BJ (cell line): ENCODE measurements at places on chromosomes 11 and 22. TPM values are rescaled to one million over a fixed set of nuclear protein-coding genes. Genes with fewer than 3 reads are reported as not detected.

DNA sequence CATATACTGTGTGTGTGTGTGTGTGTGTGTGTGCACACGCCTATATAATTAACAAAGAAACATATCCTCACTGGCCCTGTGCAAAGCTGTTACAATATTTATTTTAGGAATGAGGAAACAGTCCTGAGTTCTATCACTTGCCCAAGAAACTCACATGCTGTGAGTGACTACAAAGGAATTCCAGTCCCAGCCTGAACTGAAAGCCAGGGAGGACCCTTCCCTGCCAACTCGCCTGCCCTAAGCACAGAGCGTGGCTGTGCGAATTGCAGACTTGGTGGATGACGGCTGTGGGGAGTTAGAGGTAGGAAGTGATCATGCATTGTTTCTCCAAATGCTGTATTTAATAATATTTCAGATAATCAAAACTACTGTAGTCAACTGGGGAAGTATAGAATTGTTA, 26.4 kb upstream of the CD5 start:
- no peak for DNase-seq

DNA sequence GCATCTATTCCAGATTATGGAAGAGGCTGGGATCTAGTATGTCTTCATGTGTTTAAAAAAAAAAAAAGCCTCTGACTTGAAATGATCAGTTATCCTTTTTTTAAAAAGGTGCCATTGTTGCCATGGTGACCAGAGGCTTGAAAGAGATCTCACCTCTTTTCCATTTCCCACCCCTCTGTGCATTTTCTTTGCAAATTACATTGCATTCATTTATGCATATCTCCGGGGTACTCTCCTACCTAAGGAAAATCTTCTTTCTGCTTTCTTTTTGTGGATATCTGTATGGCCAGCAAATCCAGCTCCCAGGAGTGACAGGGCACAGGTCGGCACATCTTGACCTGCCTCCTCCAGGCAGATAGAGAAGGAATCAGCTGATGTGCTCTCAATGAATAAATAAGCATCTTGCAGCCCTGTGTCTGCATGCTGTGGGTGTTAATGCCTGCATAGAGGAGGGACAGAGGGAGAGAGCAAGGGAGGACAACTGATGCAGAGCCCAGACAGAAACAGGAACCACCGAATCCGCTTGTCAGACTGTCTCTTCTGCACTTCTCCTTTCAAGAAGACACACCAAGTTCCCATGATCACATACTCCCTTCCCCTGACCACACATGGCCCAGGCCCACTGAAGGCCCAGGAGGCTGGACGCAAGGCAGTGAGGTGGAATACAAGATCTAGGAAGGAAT, 50.9 kb downstream of the CWC15 start:
- DNase-seq, result no peak

GRCh38 chr11:64170419-64170818, 4.5 kb upstream of the MACROD1 start:
- DNase-seq, result no peak

DNA sequence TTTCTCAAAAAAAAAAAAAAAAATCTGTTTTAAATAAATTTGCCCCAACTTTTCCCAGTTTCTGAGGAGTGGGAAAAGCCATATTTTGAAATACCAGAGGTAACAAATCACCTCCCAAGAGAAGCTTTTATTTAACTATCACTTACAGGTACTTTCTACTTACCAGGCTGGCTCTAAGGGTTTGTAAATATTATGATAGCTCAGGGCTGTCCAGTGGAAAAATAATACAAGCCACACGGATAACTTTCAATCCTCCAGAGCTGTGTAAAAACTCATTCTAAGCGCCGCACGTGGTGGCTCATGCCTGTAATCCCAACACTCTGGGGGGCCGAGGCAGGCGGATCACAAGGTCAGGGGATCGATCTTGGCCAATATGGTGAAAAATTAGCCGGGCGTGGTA, 5.6 kb upstream of the SEC14L4 start:
- DNase-seq, result no peak

DNA sequence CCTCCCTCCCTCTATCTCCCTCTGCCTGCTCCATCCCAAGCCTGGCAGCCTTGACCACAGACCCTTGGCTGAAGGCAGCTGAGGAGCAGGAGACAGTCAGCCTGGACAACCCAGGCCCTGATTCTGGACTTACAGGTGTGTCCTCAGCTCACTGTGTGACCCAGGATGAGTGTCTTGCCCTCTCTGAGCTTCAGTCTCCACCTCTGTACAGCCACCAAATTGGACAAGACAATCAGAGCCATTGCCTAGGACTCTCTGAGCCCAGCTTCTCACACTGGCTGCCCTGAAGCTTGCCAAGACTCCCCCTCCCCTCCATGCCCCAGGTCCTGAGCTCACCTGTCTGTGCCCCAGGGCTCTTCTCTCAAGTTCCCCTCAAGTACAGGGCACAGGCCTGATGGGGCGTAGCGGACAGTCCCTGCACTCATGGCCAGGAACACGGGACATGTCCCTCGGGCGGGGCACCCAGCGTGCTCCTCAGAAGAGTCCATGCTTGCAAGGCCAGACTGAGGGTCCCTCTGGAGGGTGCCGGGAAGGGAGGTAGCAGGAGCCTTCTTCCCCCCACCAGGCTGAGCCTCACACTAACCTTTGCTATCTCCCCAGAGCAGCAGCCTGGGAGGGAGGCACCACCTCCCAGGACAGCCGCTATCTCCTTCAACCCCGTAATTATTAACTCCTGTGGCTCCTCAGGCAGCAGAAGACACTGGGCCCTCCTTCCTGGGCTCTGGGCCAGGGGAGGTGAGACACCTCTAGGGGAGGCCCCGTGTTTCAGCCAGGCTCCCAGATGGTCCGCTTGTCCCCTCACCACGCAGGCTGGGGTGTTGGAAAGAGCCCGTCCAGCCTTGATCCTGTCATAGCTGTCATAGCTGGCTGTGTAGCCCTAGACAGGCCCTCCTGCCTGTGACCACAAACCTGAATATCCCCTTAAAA, 2.6 kb upstream of the RAB3IL1 start:
- DNase-seq, result no peak

GRCh38 chr22:38005943-38006342, 21.6 kb upstream of the SOX10 start:
- no peak for DNase-seq

- DNase-seq, result no peak
Measured at GRCh38 chr22:32020117-32020516, 22.9 kb upstream of the SLC5A1 start.

DNA sequence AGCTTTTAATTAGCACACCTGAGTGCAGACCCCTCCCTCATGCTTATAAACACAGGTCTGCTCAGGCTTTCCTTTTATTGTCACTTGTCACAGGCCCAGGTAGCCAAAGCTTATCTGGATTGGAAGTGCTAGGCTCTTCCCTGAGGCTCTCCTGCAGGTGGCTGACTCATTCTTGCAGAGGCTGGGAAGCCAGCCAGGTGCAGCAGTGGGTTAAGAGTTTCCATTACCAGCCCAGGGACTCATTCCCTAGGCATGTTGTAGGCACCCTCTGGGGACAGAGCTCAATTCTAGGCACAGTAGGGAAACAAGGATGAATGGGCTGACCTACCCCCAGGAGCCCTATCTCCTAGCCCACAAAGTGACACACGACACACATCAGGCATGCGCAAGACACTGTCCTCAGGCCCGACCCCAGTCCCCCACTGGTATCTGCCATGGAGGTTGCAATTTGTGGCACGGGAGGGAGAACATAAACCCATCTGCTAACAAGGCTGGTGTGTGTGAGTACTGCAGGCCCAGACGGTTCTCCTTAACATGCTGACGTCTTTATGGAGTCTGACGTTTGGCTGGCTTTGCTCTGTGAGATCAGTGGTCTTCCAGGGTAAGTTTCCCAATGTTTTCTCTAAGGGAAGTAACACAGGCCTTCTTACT, 94.2 kb downstream of the ABTB2 start:
- DNase-seq, result peak; percentile 19

- DNase-seq, result no peak
Measured at GRCh38 chr11:119459293-119459976, 36.5 kb upstream of the THY1 start.

GRCh38 chr11:112195951-112196351, 20.6 kb downstream of the BCO2 start:
- peak; percentile 11 for DNase-seq

- no peak for DNase-seq
Measured at GRCh38 chr22:33023153-33023827, 34.9 kb downstream of the SYN3 start.

DNA sequence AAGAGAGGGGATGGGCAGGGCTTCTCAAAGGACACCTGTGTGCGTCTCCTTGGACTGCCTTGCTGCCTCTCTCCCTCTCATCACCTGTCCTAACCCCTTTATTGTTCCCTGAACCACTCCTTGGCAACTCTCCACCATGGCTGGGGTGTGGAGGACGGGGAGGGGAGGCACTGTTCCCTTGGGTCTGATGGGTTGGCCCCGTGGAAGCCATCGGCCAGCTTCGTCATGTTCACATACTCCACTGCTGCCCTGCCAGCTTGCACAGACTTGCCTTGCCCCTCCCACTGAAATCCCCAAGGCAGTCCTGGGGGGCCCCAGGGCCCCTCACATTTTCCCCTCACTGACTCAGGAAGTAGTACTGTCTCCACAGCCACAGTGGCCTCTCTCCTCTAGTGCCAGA, 36.1 kb upstream of the LRRC32 start:
- DNase-seq, result no peak

- no peak for DNase-seq
Measured at GRCh38 chr11:19110295-19110694, 6.7 kb upstream of the ZDHHC13 start.

DNA sequence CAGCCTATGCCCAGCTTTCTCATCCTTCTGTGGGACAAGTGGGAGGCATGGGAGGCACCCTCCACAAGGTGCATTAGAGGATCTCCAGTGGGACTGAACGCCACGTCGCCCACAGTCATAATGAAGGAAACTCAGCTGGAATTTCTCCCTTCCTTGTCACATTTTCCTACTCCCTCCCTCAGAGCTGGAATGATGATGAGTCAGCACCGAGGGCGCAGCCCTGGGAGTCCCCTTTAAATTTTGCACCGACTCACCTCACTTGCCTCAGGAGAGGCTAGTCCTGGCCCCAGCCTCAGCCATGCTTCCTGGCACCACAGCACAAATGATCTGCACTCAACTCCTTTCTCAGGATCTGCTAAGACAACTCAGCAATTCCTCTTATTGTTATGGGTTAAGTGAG, 34.3 kb downstream of the DBX1 start:
- no peak for DNase-seq

DNA sequence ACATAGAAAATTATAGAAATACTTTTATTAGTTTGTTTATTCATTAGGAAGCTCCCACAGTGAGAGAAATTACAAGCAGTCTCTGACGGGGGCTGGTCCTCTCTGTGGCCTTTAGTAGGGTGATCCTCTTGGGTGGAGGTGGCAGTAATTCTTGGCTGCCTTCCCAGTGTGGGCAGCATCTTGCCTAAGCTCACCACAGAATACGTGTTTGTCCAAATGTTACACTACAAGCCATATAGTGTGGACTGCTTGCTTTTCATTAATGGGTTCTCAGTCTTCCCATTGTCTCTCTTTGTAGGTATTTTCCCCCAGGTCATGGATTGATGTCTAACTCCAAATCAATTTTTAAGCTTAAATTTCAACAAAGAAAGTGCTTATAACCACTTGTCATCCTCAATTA, 43.3 kb downstream of the ENDOD1 start:
- no peak for DNase-seq

- no peak for DNase-seq
Measured at GRCh38 chr22:43546186-43546585, 134.4 kb downstream of the MPPED1 start.

DNA sequence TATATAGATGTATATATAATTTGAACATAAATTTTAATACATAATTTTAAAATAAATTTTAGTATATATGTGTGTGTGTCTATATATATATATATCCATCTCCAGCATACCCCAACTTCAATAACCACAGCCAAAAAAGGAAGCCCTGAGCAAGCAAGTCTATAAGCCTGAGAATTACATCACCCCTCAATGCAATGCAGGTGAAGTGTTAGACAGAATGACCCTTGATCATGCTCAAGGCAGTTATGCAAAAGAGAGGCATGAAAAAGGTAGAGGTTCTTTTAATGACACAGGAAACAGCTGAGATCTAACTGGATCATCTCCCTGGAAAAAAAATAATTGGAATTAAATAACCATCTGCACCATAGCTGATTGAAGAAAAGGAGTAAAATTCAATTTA, 557.9 kb upstream of the ANO5 start:
- no peak for DNase-seq

DNA sequence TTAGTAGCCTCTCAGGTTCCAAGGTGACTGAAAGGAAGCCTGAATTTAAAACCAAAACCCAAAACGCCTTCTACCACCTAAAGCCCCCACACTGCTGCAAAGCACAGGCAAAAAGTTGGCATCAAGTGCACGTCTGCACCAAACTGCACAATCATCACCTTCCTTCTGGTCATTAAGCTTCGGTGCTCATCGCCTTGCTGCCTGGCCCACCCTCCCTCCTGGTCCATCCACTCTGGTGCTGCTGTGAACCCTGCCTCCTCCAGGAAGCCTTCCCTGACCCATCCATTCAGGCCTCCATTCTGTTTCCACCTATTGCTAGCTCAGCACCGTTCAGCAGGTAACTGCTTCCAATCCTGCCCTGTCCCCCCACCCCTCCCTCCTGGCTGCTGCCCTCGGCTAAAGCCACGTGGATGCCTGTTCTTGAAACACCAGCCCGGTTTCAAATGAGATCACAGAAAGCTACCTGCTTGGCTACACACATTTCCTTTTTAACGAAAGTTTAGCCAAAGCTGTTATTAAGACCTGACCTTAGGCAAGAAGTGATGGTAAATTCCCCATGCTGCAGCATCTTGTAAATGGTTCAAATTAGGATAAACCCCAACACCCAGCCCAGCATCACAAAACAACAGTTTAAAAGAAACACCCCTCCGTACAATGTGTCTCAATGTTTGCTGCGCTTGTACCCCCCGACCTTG, 53.8 kb upstream of the CD5 start:
- DNase-seq, result no peak

DNA sequence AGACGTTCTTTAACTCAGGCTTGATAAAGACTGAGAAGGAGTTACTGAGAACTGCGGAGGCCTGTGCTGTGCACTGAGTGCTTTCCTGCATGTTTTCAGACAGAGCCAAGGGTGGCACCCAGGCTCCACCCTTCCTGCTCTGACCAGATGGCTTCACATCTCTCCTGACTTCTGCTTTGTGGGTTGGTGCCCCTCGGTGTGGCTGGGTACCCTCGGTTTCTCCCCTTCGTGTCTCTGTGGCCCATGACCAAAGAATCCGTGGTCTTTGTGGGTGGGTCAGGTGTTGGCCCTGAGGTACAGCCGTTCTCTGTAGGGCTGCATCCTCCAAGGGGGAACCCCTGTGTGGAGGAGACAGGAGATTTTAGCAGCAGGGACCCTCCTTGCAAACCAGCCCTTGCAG, 34.3 kb downstream of the GRIK4 start:
- DNase-seq, result no peak

GRCh38 chr11:34065505-34066203, 14.1 kb downstream of the CAPRIN1 start:
- no peak for DNase-seq

- no peak for DNase-seq
Measured at GRCh38 chr11:125332821-125333220, 163.2 kb downstream of the FEZ1 start.

- no peak for DNase-seq
Measured at GRCh38 chr11:12404436-12404835, 27.1 kb downstream of the PARVA start.

The PAX6 gene
- polyA plus RNA-seq, result not detected in 2 replicates

The RCOR2 gene
- polyA plus RNA-seq, result 1.6 and 2.5 TPM in 2 replicates

The TPBGL gene
- not detected in 2 replicates for polyA plus RNA-seq

The C11orf42 gene
- polyA plus RNA-seq, result not detected in 2 replicates

The MUC2 gene
- not detected in 2 replicates for polyA plus RNA-seq

The PRR5L gene
- polyA plus RNA-seq, result 9.6 and 13.3 TPM in 2 replicates

The ANGPTL5 gene
- not detected in 2 replicates for polyA plus RNA-seq

The SCGB1A1 gene
- not detected in 2 replicates for polyA plus RNA-seq

The SYT9 gene
- polyA plus RNA-seq, result not detected in 2 replicates

The NFAM1 gene
- 0.01 TPM in 1 of 2 replicates, not detected in the other for polyA plus RNA-seq

The BEST1 gene
- 5.1 and 6.4 TPM in 2 replicates for polyA plus RNA-seq

The BTBD10 gene
- 26.9 and 50.9 TPM in 2 replicates for polyA plus RNA-seq

The TFIP11 gene
- polyA plus RNA-seq, result 30.5 and 34.7 TPM in 2 replicates
